ENCODE measurements at places on chromosomes 12 and 14. TPM values are rescaled to one million over a fixed set of nuclear protein-coding genes. Genes with fewer than 3 reads are reported as not detected.
A peak's percentile ranks its signal among the peaks of the same experiment; 100 is the strongest.

DNA sequence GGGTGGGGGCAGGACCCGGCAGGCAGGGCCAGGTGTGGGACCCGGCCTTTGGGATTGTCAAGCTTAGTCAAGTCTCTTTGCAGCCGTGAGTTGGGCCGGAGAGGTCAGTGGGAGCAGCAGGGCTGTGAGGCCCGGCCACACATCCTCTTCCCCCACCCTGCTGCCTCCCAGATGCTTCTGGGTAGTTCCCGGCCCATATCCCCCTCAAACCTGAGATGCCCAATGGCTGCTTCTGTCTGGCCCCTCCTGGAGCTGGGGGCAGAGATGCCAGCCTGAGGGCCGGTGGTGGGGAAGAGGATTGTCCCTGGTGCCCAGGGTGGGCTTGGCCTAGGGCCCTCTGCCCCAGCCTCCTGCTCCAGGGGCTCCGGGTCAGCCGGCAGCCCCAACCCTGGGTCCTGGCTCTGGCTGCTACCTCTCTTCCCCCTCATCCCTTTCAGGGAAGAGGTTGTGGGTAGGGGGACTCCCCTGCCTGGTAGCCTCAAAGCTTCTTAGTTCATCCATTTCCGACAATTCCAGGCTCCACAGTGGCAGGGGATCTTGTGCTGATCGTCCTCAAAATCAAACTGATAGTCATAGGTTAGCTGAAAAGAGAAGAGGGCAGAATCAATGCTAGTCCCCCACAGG, 2.8 kb upstream of the PRKAG1 start:
- no peak for DNase-seq
- no peak overlapping the region for H3K27ac ChIP-seq
- H3K4me1 ChIP-seq = peaks cover 16% of the 10 kb centered on the region
- H3K36me3 ChIP-seq = peaks cover 58% of the 10 kb centered on the region
- H3K4me3 ChIP-seq = no peak overlapping the region

SSTR1 gene
- total RNA-seq = 3.8 TPM

GRCh38 chr14:99537399-99537798, 56.2 kb downstream of the CCNK start:
- H3K4me1 ChIP-seq = peaks cover 8% of the 10 kb centered on the region
- no peaks in the 10 kb centered on the region for H3K36me3 ChIP-seq
- H3K4me3 ChIP-seq = no peak overlapping the region
- no peak for DNase-seq

SLCO1B1 gene
- not detected for total RNA-seq

DNA sequence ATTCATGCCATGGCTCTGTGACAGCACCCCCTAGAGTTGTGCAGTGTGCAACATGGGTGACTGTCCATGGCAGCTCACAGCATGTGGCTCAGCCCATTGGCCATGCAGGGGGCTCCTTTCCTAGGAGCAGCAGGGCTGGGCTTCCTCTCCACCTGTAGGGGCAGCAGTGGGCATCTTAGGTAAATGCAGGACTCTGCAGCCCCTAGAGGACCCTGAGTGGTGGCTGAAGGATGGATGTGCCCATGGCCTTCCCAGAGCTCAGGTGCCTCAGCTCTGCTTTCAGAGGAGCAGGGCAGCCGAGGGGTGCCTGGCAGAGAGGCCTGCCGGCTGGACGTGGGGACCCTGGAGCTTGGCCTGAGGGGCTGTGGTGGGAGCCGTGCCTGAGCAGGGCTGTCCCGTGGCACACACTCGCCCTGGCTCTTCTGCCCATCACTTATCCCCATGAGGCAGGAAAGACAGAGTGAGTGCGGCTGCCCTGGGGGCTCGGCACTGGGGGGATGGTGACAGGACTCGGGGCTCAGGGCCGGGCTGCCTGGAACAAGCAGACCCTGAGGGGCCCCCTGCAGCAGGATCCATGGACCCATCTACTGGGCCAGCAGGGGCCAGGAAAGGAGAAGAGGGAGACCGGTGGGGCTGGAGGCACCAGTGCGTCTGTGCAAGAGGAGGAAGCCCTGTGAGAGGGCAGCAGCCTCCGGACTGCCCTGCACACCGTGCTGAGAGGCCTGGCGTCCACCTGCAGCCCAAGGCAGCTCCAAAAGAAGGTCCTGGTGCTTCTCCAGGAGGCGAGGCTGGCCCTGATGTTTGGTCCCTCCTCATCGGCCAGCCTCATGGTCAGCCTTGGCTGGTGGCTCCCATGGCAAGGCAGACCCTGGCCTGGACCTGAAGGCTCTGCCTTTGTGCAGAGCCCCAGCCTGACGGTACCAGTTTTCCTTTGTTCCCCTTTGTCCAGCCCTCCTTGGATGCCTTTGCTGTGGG, 7.6 kb downstream of the ADSS1 start:
- H3K4me3 ChIP-seq = no peak overlapping the region
- no peaks in the 10 kb centered on the region for H3K4me1 ChIP-seq
- H3K27me3 ChIP-seq = no peaks in the 10 kb centered on the region
- DNase-seq = no peak
- H3K36me3 ChIP-seq = no peaks in the 10 kb centered on the region
- no peak overlapping the region for H3K27ac ChIP-seq

WSCD2 gene
- total RNA-seq = not detected

IFNG-AS1 gene
- total RNA-seq = not detected

DNA sequence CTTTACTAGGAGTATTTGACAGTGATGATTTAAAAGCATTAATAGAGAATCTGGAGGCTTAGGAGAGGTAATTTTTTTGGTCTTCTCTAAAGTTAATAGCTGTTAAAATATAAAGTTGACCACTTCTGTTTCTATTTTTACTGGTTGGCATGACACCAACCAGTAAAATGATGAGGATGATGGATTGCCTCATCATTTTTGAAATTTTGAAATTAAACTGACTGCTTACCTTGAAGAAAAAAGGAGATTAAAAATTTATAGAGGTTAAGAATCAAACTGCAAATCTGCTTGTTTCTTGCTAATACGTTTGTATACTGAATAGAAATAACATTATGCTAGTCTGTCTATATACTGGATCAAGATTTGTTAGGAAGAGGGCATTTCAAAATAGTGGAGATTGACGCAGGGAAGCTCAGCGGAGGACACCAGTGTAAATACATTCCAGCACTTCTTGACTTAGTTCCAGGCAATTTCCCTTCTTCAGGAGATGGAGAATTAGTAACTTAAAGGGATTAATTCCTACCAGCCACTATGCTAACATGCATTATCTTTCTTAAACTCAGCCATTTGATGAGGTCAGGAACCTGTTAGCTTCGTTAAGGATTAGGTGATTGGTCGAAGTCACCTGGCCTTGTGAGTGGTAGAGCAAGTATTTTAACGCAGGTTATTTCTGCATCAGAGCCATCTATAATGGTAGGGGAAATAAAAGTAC, 3.6 kb downstream of the EID3 start:
- H3K4me1 ChIP-seq = peaks cover 50% of the 10 kb centered on the region
- H3K4me3 ChIP-seq = no peak overlapping the region
- peaks cover 28% of the 10 kb centered on the region for H3K36me3 ChIP-seq
- peak; percentile 37 for DNase-seq

GRCh38 chr14:101480747-101481530, 80.4 kb upstream of the DIO3 start:
- H3K27me3 ChIP-seq = no peaks in the 10 kb centered on the region
- no peak overlapping the region for H3K4me3 ChIP-seq
- no peak for DNase-seq
- no peaks in the 10 kb centered on the region for H3K4me1 ChIP-seq
- no peaks in the 10 kb centered on the region for H3K36me3 ChIP-seq

- no peaks in the 10 kb centered on the region for H3K27me3 ChIP-seq
- peak overlapping the region; percentile 89 for H3K4me3 ChIP-seq
- peak; percentile 56 for DNase-seq
- peaks cover 50% of the 10 kb centered on the region for H3K36me3 ChIP-seq
These were observed 600 bp downstream of the PNN start for GRCh38 chr14:39175445-39176262.

- DNase-seq = no peak
- H3K27me3 ChIP-seq = no peaks in the 10 kb centered on the region
- no peaks in the 10 kb centered on the region for H3K4me1 ChIP-seq
These were observed 700.1 kb downstream of the MED13L start for GRCh38 chr12:115577401-115577800.

CLEC4D gene
- not detected for total RNA-seq

GRCh38 chr14:35174342-35174741, 52.0 kb downstream of the PRORP start:
- no peak overlapping the region for H3K27ac ChIP-seq
- no peak for DNase-seq
- H3K4me3 ChIP-seq = no peak overlapping the region
- no peaks in the 10 kb centered on the region for H3K36me3 ChIP-seq
- H3K27me3 ChIP-seq = no peaks in the 10 kb centered on the region

GRCh38 chr12:69936214-69936731, 111.2 kb downstream of the MYRFL start:
- H3K4me1 ChIP-seq = no peaks in the 10 kb centered on the region
- H3K36me3 ChIP-seq = no peaks in the 10 kb centered on the region
- H3K27ac ChIP-seq = no peak overlapping the region

- H3K4me1 ChIP-seq = no peaks in the 10 kb centered on the region
- no peak overlapping the region for H3K27ac ChIP-seq
These were observed 303.4 kb downstream of the KCNC2 start for GRCh38 chr12:74906224-74906623.

- H3K27me3 ChIP-seq = no peaks in the 10 kb centered on the region
- DNase-seq = no peak
- H3K4me3 ChIP-seq = no peak overlapping the region
- no peaks in the 10 kb centered on the region for H3K4me1 ChIP-seq
- no peak overlapping the region for H3K27ac ChIP-seq
- no peaks in the 10 kb centered on the region for H3K36me3 ChIP-seq
These were observed 34.0 kb downstream of the CD9 start for GRCh38 chr12:6234214-6234613.

DNA sequence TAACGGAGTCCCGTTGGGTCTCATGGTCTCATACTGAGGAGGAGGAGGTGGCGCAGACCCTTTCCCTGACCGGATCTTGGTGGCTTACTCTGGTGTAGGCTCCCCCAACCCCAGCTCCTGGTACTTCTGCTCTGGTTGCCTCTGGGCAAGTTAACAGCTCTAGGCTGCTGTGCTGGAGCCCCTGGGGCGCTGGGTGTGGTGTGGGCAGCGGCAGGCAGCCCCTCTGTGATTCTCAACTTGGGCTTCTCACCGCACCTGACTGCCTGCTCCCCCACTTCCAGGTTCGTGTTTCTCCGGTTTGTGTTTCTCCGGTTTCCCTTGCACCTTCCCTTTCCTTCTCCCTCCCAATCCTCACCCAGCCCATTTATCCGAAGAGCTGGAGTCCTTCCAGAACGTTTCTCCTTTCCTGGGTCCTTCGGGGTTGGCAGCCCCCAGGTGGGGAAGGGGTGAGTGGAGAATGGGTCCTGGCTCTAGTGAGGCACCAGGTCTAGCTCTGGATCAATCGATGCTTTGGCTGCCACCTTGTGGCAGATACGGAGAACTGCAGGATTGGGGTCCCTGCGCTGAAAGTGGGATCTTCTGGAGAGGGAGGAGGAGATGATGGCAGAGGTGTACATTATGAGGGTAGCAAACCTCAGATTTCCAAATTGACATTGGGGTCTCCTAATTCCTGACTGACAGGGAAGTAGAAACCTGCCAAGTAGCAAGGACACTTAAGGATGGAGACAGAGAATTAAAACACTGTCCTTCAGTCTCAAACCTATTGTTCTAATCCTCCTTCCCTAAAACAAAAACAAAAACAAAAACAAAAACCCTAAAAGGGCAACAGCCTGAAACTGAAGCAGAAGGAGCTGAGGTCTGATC, 8.3 kb downstream of the CISTR start:
- no peak overlapping the region for H3K27ac ChIP-seq
- H3K36me3 ChIP-seq = no peaks in the 10 kb centered on the region
- peaks cover 2% of the 10 kb centered on the region for H3K27me3 ChIP-seq
- H3K4me3 ChIP-seq = no peak overlapping the region
- peak; percentile 76 for DNase-seq

DNA sequence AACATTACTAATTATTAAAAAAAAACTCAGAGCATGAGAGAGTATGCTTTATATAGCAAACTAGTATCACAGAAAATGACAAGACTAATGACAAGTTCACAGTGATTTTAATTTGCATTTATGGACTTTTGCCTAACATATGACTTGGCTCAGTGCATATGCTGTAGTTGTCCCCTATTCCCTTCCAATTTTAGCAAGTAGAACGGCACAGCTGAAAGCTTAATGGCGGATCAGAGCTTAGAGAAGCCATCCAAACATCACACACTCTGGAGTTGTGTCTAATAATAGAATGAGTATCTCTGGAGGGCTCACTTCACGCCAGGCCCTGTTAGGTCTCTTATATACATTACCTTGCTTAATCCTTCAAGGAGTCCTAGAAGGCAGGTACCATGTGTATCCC, 13.3 kb downstream of the CNIH1 start:
- DNase-seq = no peak
- no peak overlapping the region for H3K27ac ChIP-seq
- no peaks in the 10 kb centered on the region for H3K27me3 ChIP-seq
- peaks cover 61% of the 10 kb centered on the region for H3K36me3 ChIP-seq
- H3K4me1 ChIP-seq = no peaks in the 10 kb centered on the region
